Omental fat pad (tissue), 4 donors: ENCODE measurements at places on chromosomes 2 and 18. TPM values are rescaled to one million over a fixed set of nuclear protein-coding genes. Genes with fewer than 3 reads are reported as not detected.
A peak's percentile ranks its signal among the peaks of the same experiment; 100 is the strongest.

IFT172 gene
- 40.5 TPM for total RNA-seq

GRCh38 chr18:5582076-5582475, 38.3 kb upstream of the EPB41L3 start:
- no peak for DNase-seq

GRCh38 chr2:205659922-205660321, 22.4 kb upstream of the NRP2 start:
- no peak for DNase-seq

DNA sequence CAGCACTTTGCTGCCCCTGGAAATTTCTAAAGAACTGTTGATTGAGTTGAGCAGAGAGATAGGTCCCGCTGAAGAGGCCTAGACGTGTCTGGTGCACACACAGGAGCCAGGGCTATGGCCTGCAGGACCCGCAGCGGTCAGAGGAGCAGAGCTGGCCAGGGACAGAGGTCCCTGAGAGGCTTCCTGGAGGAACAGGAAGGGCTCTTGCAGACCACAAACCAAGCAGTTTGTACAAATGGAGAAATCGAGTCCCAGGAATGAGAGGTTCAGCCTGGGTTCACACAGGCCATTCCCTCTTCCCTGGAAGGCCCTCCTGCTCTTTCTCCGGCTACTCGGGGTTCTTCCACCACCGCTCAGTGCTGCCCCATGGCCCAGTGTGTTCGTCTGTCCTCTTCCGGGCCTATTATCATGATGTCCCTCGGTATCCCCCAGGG, 1.2 kb upstream of the BIN1 start:
- peak; percentile 19 for DNase-seq

- no peak for DNase-seq
Measured at GRCh38 chr2:241545523-241546473, 12.7 kb upstream of the BOK start.

DNA sequence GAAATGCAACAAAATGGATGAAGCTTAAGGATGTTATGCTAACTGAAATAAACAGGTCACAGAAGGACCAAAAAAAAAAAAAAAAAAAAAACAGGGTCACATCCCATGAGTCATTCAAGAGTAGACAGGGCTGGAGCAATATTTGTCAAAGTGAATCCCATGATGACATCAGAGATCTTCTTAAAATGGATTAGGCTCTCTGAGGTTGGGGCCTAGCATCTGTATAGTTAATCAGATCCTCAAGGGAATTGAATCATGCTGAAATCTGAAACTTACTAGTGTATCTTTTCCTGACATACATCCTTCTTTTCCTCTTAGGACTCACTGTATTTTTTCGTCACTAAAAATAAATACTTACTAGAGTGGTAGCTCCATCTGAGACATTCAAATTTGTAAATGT, 380.6 kb upstream of the NXPH2 start:
- DNase-seq, result no peak

- no peak for DNase-seq
Measured at GRCh38 chr18:28519997-28520396, 343.1 kb upstream of the CDH2 start.

- no peak for DNase-seq
Measured at GRCh38 chr2:50782543-50782942, 249.4 kb downstream of the NRXN1 start.

GRCh38 chr2:110219496-110220189, 7.3 kb upstream of the MTLN start:
- DNase-seq, result no peak

- no peak for DNase-seq
Measured at GRCh38 chr18:69770238-69770637, 177.4 kb downstream of the CD226 start.

GRCh38 chr2:8642366-8643068, 39.3 kb upstream of the ID2 start:
- DNase-seq, result no peak
